ENCODE measurements at places on chromosomes 4 and X.

- DNase-seq = no peak
Measured at GRCh38 chr4:133493776-133494175, 344.7 kb downstream of the PCDH10 start.

DNA sequence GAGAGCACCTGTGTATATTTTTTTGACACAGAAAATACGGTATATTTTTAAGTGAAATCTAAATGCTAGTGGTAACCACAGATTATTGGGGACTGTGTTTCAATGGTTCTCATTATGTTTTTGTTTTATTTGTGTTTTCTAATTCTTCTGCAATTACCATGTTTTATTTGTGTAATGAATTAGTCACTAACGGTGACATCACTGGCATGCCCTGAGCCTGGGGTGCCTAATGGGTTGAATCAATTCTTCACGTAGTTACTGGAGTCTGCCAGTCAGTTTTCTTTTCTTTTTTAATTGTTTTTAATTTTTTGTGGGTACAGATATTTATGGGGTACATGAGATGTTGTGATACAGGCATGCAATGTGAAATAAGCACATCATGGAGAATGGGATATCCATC lies 168.8 kb downstream of the RELL1 start:
- DNase-seq = no peak

- DNase-seq = peak; percentile 1
Measured at GRCh38 chrX:73849073-73849472, 286.1 kb downstream of the CHIC1 start.

- DNase-seq = no peak
Measured at GRCh38 chr4:56253666-56254305, 133.5 kb downstream of the AASDH start.

- DNase-seq = no peak
Measured at GRCh38 chr4:167239627-167240026, 5.3 kb upstream of the SPOCK3 start.

DNA sequence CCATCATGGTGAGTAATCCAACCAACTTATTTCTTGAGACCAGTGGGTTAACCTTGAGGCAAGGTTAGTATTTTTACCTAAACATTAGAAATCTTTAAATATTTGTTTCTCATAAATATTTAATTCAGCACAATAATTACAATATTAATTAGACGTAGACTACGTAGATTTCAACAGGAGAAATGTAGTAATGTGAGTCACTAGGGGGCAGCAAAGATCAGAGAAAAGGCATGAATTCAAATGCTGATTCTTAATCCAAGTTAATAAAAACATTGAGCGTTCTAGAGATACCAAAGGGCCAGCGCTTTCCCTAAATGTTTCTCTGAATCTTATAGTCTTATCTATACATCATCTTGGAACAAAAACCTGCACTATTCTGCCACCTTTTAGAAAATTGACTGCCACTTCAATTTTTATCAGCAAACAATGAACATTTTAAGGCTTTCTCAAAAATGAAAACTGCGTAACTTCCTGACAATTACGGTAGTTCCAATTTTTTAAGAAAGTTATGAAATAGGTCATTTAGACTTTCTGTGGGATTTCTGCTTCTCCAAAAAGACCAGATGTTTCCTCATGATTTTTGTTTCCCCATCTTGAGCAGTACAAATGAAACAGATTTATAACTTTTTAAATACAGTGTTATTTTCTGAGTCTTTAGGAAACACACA lies 180.7 kb downstream of the GASK1B start:
- DNase-seq = peak; percentile 32

DNA sequence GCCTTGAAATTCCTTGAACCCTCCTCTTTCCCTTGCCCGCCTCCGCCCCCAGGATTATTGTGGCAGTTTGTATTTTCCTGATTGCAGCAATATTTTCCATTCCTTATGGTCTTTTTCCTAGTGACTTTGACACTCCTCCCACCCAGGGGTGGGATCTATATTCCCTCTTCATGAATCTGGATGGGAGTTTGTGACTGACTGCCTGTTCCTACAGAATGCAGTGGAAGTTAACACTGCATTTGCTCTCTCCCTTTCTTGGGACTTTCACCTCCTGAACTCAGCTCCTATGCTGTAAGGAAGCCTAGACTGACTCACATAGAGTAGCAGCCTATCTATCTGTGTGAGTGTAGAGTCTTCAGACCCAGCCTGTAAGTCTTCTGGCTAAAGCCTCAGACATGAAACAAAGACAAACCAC lies 2.2 kb downstream of the FUNDC2 start:
- DNase-seq = no peak

GRCh38 chrX:43881410-43882293 lies 598 bp downstream of the MAOB start:
- no peak for DNase-seq

- no peak for DNase-seq
Measured at GRCh38 chrX:1212532-1212931, at the start of gene CRLF2. TSS of gene CRLF2 (minus strand) at chrX:1212649. CDS start at chrX:1212634, 15 bp downstream.

DNA sequence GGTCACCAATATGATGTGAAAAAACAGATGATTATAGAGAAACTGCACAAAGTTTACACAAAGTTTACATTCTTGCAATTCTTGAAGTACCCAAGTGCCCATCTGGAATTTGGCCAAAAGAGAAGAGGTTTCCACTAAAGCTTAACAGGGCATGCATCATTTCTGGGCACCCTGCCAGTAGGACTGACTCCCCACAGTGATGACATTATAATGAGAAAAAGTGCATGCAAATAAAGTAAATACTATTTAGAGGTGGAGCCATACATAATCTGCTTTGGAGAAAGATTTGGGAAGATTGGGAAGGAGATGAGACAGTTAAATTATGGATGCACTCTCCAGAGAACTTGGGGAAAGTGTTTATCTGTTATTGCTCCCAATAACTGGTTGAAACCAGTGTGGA lies 93.7 kb upstream of the TRPC3 start:
- DNase-seq = no peak

GRCh38 chrX:24465532-24465865 lies 413 bp downstream of the PDK3 start:
- DNase-seq = no peak

DNA sequence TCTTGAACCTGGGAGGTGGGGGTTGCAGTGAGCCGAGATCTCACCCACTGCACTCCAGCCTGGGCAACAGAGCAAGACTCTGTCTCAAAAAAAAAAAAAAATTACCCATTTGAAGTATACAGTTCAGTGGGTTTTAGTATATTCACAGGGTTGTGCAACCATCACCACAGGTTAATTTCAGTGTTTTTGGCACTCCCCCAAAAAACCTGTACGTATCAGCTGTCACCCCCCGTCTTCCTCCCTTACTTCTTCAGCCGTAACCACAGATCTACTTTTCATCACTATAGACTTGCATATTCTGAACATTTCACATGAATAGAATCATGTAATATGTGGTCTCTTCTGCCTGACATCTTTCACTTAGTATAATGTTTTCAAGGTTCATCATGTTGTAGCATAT lies 11.7 kb upstream of the PTTG2 start:
- DNase-seq = no peak

GRCh38 chr4:10773656-10774055 lies 89.1 kb upstream of the CLNK start:
- DNase-seq = no peak

- DNase-seq = no peak
Measured at GRCh38 chrX:107470198-107470597, 20.7 kb downstream of the FRMPD3 start.

DNA sequence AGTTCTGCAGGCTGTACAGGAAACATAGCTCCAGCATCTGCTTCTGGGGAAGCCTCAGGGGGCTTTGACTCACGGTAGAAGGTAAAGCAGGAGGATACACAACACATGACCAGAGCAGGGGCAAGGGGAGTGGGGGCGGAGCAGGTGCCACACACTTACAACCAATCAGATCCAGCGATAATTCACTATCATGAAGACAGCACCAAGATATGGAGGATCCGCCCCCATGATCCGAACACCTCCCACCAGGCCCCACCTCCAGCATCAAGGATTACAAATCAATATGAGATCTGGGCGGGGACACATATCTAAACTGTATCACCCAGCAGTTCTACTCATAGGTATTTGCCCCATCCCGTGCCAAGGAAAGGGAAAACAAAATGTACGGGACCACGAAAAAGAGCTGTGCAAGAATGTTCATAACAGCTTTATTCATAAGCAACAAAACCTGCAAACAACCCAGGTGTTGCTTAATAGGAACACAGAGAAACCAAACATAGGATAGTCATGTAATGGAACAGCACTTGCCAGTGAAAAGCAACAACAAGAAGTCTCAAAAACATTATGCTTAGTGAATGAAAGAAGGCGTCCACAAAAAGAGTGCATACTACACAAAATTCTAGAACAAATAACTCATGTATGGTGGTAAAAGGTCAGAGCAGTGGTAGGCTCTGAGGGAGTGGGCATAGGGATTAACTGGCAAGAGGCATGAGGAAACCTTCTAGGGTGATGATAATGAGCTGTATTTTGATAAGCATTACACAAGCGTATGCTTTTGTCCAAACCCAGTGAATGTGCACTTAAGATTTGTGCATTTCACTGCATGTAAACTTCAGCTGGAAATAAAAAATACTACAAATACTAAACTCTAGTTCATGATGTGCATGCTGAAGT lies 130.9 kb upstream of the FAM9B start:
- DNase-seq = no peak

DNA sequence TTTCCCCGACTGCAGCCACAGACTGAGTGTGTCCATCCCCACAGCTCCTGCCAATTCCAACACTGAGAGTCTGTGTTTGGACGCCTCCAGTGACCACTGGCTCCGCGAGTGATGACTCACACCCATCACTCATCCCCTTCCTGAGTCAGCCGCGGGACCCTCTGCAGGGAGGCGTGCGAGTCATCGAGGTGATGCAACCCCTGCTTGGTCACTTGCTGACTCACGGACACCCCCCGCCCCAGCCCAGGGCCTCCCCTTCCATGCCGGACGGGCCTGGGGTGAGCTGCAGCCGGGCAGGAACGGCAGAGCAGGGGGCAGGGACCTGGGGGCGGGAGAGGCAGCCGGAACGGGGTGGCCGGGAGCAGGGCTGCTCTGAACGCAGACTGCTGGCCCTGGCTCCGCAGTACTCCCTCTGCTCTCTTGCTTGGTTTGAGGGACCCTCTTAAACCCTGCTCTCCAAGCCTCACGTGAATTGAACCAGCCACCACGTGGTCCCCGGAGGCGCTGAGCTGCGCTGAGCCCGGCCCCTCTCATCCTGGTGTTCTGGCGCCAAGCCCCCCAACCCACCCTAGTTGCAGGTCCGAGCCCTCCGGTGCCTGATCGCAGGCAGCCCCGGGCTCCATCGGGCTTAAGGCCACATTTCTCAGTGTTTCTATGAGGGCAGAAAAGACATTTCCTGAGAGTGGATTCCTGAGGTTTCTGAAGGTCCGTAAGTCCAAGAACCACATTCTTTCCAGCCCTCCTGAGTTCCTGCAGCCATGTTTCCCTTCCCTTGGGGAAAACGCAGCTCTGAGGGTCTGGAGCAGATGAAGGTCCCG lies 32.4 kb downstream of the FGFRL1 start:
- no peak for DNase-seq

GRCh38 chrX:153537526-153538295 lies 20.3 kb downstream of the ATP2B3 start:
- no peak for DNase-seq

GRCh38 chrX:5681159-5681558 lies 547.5 kb downstream of the NLGN4X start:
- no peak for DNase-seq

GRCh38 chrX:152725409-152725808 lies 8.1 kb downstream of the CSAG1 start:
- DNase-seq = no peak

- DNase-seq = no peak
Measured at GRCh38 chrX:142977128-142977914, 48.4 kb upstream of the SPANXN4 start.

DNA sequence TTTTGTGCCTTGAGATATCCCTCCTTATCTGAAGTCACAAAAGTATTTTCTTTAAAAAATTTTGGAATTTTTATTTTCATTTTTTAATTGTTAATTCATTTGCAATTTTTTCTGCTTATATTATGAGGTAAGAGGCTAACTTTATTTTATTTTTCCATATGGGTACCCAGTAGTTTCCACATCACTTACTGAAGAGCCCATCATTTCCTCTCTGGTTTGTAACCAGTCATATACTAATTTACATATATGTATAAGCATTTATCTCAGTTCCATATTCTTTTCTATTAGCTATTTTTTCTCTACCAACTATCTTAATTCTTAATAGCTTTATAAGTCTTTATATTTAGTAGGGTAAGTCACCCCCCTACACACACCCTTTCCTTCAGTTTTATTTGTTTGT lies 27.0 kb downstream of the MGARP start:
- DNase-seq = no peak

GRCh38 chr4:124409044-124409443 lies 303.5 kb downstream of the ANKRD50 start:
- no peak for DNase-seq

DNA sequence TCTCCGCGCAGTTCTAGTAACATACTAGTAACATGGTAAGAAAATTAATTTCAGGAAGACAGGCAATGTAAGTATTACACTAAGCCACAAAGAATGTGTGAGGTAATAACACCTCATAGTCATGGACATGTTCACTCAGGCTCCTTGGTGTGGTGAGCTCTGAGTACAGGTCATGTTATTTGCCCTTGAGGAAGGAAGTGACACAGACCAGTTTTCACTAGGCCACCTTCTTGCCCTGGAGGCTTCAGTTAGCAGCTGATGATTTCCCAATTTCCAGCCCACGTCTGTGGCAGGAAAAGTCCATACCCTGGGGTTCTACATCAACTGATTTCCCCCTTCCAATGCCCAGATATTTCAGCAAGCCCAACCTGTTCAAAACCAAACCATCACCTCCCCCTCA lies 6.7 kb downstream of the APOO start:
- no peak for DNase-seq

GRCh38 chr4:183139972-183140570 lies 41.0 kb downstream of the WWC2 start:
- no peak for DNase-seq

GRCh38 chr4:73335679-73336078 lies 68.4 kb upstream of the ALB start:
- DNase-seq = no peak

GRCh38 chr4:38939165-38939564 lies 71.6 kb downstream of the FAM114A1 start:
- no peak for DNase-seq

DNA sequence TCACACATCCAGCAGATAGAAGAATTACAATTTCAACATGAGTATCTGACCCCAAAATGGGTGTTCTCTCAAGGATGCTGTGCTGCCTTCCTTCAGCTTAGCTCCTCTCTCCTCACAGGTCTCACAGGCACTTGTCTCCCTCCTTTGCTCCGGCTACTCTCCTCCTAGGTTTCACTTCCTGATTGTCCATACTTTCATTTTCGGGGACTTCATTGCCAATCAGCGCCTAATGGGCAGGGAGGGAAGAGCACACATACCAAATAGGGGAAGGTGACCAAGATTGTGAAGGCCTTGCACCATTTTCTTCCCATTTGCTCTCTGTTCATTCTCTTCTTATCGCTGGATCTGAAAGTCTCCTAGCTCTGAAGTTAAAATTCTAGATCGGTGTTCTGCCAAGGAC lies 125.4 kb upstream of the EOLA2 start:
- no peak for DNase-seq

GRCh38 chr4:113899271-113900070 lies 80.0 kb downstream of the ARSJ start:
- DNase-seq = no peak

Measured in stimulated activated naive CD4-positive, alpha-beta T cell (primary cell).